ENCODE measurements at places on chromosomes 12 and 14.
A peak's percentile ranks its signal among the peaks of the same experiment; 100 is the strongest.

GRCh38 chr14:86652526-86652925, 1122.6 kb downstream of the FLRT2 start:
- no peak for DNase-seq

DNA sequence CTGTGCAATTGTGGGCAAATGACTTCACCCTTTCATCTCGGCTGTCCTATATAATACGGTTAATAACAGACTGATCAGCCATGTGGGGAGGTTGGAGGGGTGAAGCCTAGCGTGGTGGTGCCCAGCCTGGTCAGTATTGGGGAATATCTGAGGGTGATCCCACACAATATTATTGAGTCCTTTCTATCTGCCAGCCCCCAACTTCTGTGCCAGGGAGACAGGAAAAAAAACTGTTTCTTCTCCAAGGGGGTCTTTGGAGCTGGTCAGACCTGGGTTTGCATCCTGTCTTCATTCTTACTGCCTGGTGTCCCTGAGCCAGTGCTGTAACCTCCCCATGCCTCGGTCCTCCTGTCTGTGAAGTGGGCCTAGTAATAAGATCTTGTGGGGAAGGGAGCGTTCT, 6.5 kb downstream of the CYP46A1 start:
- DNase-seq, result no peak

DNA sequence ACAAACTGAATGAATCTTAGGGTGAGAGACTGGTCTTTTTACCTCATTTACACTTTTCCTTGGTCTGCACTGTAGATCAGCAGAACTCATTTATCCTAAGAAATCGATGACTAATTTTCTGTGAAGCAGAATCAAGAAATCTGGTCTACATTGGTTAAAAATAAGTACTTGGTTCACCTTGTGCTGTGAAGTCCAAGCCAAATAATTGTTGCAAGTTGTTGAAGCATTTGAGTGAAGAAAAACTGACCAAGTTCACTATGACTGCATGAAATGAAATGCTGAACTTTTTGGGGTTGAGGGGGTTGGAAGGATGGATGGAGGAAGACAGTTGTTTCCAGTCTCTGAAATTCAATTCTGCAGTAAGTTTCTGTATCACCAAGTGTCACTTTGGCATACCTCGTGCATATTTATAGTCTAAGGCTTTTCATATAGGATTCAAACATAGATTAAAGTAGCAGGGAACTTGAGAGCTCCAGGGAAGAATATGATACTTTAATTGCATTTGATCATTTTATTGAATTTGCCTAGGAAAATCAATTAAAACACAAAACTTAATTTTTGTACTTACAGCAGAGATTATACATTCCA, 75.0 kb downstream of the FAR2 start:
- no peak for DNase-seq

- DNase-seq, result no peak
These were observed 69.2 kb upstream of the PSMA6 start for GRCh38 chr14:35222872-35223466.

DNA sequence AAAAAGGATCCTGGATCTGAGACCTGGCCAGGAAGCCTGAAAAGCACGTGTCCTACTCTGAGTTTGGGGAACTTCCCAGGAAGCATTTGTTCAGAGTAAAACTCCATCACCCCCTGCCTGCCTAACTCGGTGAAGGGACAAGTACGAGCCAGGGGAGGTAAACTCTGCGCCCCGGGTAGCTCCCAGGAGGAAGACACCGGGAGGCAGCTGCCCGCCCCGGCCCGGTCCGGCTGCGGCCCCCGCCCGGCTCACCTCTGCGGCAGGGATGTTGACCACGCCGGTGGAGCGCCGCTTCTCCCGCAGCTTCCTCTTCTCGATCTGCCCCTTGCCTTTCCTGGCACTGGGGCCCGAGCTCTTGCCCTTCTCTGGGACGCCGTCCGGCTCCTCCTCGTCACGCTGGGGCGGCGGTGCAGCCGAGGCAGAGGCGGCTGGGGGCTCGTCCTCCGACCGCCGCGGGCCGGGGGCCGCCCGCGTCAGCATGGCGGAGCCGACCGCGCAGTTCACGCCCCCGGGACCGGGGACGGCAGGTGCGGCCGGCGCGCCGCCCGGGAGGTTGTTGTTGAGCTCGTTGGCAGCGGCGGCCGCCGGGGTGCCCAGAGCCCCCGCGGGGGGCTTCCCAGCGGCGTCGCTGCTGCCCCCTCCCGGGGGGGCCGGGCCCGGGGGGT, 1.2 kb downstream of the PAWR start:
- DNase-seq, result peak; percentile 52

DNA sequence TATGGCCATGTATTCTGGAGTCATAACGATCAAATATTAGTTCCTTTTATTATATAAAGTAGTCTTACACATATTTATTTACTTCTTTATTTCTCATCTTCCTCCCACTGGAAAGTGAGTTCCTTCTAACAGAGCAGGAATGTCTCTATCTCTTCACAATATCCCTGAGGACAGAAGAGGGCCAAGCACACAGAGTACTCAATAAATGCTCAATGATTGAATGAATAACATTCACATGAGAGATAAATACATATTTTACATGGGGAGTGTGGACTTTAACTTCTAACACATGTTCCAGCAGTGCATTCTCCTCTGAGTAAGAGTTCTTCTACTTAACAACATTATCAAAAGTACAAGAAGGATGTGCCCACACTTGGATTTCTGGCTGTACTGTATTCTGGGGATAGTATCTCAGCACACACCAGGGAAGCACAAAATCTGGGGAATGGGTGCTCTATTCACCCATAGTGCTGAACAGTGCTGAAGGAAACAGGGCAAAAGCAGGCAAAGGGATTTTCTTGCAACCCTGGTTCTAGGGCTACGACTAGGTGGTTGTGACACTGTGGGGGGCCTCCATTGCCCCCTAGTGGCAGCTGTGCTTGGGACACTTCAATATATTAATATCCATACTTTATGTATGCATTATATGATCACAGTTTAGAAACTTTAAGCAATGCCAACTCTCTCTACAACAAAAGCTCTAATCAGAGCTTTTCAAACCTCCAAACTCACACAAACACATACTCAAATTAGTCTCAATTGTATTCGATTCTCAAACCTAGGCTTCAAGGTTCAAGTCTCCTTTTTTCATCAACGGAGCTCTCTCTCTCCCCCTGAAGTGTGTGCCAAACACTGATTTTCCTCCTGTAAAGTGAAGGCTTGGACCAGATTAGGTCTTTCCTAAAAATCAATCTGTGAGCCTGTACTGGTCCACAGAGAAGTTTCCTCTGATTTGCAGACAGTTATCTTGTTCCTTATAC, 115.5 kb downstream of the SLC2A13 start:
- no peak for DNase-seq

DNA sequence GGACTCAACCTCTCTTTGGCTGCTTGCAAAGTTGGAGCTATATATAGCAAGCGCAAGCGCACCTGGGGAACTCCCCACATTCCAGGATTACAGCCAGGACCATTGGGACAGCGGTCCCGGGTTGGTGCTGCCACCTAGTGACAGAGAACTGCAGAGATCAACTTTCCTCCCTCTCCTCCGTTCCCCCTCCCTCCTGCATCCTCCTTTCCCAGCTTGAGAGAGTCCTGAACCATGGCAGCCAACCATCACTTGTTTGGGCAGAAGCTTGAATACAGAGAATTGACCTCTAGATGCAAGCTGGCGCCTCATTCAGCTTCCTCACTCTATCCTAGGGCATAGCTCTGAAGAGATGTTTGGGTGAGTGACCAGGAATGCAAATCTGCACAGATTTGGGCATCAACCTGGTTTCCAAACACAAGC, 17.4 kb upstream of the FLVCR2 start:
- DNase-seq, result peak; percentile 66

GRCh38 chr14:105139212-105139825, 29.3 kb downstream of the JAG2 start:
- no peak for DNase-seq

DNA sequence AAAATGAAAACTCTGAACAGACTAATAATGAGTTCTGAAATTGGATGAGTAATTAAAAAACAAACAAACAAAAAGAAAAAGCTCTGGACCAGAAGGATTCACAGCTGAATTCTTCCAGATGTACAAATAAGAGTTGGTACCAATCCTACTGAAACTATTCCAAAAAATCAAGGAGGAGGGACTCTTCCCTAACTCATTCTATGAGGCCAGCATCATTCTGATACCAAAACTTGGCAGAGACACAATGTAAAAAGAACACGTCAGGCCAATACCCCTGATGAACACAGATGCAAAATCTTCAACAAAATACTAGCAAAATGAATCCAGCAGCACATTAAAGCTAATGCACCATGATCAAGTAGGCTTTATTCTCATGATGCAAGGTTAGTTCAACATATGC, 183.9 kb upstream of the CNOT2 start:
- DNase-seq, result no peak

- DNase-seq, result no peak
These were observed 6.3 kb downstream of the GSTZ1 start for GRCh38 chr14:77327111-77327510.

- DNase-seq, result no peak
These were observed 611 bp downstream of the SARNP start for GRCh38 chr12:55816881-55817344.

DNA sequence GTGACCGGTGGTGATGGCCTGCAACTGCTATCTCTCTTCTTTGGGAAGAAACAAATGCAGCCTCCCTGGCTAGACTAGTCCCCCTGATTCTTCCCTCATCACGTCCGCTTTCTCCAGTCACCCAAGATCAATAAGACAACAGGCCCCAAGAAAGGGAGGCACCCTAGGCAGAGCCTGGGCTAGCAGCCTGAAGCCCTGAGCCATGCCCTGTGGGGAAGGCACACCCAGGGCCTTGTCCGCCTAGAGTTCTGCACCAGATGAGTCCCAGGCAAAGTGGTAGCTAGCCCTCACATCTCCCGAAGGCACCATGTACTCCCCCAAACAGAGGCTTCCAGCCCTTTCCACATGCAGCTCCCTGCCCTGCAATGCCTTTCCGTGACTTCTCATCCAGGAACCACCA, 35.1 kb downstream of the CAMKK2 start:
- DNase-seq, result no peak

DNA sequence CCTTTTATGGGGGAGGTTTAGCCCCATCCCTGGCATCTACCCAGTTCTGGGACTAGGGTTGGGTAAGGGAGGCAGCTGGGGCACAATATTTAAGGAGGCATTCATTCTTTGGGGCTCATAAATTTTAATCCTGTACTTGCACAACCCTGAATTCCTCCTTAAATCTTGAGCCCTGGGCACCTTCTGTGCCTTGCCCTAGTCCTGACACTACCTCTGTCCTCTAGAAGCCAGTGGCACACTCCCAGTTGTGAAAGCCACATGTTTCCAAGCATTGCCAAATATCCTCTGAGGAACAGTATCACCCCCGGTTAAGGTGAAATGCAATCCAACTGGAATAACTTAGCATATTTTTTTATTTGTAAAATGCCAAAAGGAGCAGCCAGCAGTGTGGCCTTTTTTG, 36.6 kb downstream of the SLC16A7 start:
- DNase-seq, result no peak

GRCh38 chr12:103806803-103807202, 34.2 kb downstream of the NT5DC3 start:
- peak; percentile 33 for DNase-seq

DNA sequence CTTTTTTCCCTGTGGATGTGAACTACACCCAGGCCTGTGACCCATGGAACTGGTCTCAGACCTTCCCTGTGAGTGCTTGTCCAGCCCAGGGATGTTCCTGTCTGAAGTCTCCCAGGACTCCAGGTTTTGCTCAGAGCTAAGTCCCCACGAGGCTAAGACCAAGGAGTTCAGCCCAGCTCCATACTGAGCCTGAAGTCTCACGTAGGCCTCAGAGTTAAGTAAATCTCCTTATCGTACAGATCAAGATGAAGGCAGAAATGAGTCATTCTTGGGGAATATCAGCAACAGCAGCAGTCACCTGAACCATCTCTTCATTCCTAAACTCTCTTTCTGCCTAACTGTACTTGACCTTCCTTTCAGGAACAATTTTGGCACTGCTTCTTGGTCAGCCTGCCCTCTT, 139.8 kb downstream of the ANO6 start:
- peak; percentile 14 for DNase-seq

GRCh38 chr12:50085615-50086072, 502 bp downstream of the SMARCD1 start:
- DNase-seq, result no peak

DNA sequence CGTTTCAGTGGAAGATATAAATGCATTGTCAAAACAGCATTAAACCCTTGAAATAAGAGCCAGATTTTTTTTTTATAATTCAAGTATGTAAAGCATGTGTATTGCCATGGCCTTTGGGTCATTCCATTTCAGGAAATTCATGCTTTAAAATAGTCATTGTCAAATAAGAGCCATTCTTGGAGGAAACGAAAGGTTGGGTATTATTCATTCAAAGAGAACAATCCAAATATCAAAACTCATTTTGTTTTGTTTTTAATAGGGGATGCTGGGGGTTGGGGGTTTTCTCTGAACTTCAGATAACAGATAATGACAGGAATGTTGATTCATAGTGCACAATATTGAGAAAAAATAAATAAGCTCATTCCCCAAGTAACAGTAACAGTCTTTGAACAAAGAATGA, 174.4 kb upstream of the NUDT4 start:
- no peak for DNase-seq

GRCh38 chr14:68951035-68951797, 27.9 kb downstream of the ACTN1 start:
- peak; percentile 99 for DNase-seq

- peak; percentile 77 for DNase-seq
These were observed 6.5 kb upstream of the OR4E1 start for GRCh38 chr14:21680072-21680471.

GRCh38 chr14:36785511-36785910, 123.9 kb downstream of the PAX9 start:
- no peak for DNase-seq

Measured in NCI-H226 (cell line).